ENCODE measurements at places on chromosomes 6 and 20.

- DNase-seq, result no peak
Measured at GRCh38 chr6:81999270-81999669, 246.8 kb upstream of the TENT5A start.

DNA sequence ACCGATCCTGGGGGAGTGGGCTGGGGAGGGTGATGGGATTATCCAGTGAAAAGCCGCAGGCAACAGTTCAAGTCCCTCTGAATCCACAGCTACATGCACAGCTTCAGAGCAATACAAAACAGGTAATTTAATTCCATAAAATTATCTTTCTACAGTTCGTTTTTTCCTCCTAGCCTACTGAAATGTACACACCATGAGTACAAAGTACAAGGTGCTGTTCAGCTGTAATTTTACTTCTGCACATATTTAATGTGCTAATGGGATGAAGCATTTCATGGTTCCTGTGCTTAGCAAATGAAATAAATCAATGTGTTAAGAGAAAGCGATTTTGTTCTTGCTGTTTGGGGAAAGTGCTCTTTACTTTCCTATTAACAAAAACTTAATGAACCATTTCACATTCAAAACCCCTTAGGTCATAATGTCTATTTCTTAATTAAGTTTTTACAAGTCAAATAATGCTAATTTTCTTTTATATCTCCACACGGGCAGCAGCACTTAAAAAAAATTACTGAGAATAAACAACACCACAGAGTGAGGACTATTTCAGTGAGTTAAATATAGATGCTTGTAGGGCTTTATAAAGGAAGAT, 71.8 kb downstream of the INSM1 start:
- DNase-seq, result no peak

GRCh38 chr6:55180258-55180657, 5.9 kb downstream of the HCRTR2 start:
- DNase-seq, result no peak

DNA sequence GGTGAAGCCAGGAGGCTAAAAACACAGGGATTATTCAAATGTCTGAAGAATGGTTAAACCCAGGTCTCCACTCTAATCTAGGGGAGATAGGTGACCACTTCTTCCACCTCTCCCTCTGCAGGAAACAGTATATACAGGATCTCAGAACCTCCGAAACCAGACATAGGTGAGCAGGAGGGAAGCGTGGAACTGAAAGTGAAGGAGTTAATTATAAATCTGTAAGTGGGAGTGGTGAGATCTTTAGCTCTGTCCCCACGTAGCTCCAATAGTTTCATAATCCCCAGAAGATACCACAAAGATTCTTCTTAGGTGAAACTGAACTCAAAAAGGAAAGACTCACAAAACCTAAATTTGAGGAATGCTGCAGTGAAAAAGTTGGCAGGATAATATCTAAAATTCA, 76.8 kb downstream of the THEMIS start:
- no peak for DNase-seq

- no peak for DNase-seq
Measured at GRCh38 chr6:16752206-16752866, 8.9 kb downstream of the ATXN1 start.

GRCh38 chr6:29887819-29888776, 54.2 kb upstream of the HLA-A start:
- DNase-seq, result no peak

- no peak for DNase-seq
Measured at GRCh38 chr6:11275598-11275997, 43.1 kb upstream of the NEDD9 start.

DNA sequence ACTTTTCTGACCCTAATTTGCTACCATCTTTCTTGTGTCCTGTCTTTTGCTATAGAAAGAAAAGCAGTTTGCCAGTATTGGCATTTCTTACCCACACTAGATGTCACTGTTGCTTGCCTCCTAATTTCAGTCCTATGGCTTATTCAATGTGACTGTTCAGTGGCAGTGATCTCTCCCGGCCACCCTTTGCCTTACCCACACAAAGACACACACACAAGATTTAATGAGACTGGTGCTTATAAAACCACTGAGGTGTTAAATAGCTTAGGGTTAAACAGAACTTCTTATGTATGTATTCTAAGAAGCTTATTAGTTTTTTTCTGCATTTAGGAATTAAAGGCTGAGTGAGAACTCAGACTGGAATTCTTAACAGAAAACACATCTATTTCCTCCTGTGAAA, 233.6 kb upstream of the ASCC3 start:
- peak; percentile 35 for DNase-seq

DNA sequence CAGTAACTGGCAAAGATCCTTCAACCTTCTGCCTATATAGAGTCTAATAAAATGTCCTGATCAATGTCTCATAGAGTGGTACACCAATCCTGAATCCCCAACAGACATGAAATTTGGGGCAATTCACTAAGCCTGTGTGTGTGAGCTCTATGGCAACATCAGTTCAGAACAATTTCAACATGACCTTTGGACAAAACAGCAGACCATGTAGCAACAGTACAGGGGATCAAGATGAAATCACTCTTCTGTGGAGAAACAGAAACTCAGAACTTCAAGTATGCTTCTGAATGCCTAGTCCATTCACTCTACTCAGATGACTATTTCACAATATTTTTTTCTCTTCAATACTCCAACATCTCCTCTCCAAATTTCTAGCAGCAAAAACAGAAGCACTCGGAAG, 49.1 kb upstream of the OPRM1 start:
- no peak for DNase-seq

GRCh38 chr6:73073238-73073637, 152.1 kb downstream of the KHDC1L start:
- no peak for DNase-seq

- DNase-seq, result no peak
Measured at GRCh38 chr6:35191889-35192288, 21.9 kb upstream of the SCUBE3 start.

DNA sequence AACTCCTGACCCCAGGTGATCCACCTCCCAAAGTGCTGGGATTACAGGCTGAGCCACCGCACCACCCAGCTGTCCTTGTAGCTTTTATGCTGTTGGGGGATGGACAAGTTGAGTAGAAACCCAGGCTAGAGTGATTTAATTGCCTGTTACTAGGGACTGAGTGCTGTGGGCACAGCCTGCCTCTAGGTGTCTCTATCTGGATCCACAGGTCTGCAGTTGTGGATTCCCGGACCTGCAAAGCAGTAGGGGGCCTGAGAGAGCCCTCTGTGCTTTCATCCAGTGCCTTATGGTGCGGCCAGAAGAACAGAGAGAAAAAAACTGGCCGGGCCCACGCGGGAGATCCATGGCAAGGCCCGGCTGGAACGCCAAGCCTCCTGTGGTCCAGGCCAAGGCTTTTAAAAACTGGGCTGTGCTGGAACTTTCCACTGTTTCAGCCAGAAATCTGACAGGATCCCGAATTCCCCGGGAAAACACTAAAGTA, 5.2 kb downstream of the SIRPA start:
- no peak for DNase-seq

DNA sequence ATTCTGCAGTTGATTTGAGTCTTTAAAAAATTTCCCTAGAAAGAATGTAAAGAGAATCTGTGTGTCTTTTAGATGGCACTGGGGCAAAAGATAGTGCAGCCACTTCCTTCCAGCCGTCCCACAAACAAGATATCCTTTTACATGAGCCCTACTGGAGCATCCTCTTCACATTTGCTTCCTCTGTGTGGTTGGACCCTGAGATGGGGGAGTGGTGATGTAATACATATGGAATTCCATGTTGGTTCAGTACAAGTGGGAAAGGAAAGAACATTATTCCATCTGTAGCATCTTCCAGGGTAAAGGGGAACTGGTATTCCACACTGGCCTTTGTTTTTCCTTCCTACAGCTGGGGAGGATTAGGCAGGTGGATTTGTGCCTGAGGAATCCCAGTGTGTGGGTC, 78.9 kb upstream of the ISM1 start:
- DNase-seq, result no peak

DNA sequence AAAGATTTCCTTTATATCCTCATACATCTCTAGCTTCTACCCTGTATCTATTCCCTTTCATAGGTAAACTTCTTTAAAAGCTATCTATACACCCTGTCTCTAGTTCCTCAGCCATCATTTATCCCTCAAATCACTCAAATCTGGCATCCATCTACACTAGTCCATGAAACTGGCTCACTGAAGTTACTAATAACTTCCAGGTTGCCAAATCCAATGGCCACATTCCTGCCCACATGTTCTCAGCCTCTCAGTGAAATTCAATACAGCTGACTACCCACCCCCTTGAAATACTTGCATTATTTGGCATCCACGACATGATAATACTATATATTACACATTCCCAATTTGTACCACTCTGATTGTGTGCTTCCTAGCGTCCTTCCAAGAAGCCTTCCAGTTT, 8.7 kb downstream of the REPS1 start:
- DNase-seq, result no peak

DNA sequence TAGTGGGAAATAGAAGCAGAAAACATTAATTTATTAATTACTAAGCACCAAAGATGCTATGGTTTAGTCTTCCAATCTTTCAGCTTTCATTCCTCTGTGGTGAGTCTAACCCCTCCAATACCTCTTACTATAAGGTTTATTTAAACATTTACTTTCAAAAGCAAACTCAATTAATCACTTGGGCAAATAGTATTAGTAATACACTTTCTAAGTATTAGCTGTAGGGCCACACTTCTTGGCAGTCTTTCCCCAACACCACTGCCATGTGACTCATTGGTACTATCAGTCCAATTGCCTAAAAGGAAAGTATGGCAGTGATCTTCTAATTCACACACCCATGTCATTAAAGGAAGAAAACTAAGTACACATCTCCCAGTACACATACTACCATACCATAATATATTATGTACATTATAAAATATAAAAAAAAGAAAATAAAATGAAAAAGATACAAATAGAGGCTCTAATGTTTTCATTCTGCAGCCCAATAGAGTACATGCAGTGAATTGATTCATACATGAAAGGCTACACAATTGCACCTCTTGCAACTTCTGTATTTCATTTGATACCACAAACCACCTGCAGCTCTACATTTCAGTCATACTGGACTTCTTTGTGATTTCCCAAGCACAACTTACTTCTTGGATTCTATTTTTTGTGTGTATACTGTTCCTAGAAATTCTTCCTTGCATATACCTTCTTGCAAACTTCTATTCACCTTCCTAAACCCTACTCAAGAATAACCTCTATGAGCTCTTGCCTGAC, 218.6 kb downstream of the PKHD1 start:
- DNase-seq, result no peak

GRCh38 chr6:125117818-125118217, 35.8 kb upstream of the TPD52L1 start:
- DNase-seq, result no peak

GRCh38 chr6:144619966-144620365, 334.8 kb downstream of the UTRN start:
- no peak for DNase-seq

GRCh38 chr20:6053776-6054688, at the start of gene LRRN4:
Gene LRRN4 (minus strand): TSS chr20:6054060. CDS start chr20:6052799, 1,261 bp downstream.
- DNase-seq, result peak; percentile 92

GRCh38 chr6:139903411-139904157, 529.1 kb upstream of the CITED2 start:
- no peak for DNase-seq

DNA sequence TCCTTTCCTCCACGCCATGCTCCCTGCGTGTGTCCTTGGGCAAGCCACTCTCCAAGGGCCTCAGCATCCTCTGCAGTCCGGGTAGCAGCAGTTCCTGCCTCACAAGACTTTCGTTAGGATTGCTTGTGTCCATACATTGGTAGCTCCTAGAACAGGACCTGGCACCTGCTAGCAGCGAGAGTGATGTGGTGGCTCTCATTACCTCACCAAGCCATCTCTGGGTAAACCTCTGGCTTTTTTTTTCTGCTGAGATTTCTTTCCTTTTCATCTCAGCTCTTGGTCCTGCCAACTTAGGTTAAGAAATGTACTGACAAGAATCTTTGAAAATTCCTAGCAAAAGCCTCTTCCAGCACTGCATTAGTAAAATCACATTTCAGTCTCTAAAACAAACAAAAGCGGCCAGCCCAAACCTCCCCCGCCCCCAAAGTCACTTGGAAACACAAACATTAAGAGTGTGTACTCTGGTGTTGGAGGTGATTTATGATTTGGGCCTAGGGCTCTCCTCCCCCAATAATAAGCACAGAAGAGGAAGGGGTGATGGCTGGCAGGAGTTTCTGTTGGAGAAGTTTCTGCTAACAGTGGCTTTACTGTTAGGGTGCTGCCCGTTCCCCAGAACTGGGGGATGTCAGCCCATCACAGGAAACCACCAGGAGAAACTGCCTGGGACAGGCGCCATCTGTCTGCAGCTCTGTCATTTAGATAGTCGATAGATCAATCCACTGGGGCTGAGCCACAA, 199.2 kb downstream of the CD83 start:
- DNase-seq, result no peak

GRCh38 chr6:48123601-48124000, 12.6 kb upstream of the PTCHD4 start:
- DNase-seq, result no peak

DNA sequence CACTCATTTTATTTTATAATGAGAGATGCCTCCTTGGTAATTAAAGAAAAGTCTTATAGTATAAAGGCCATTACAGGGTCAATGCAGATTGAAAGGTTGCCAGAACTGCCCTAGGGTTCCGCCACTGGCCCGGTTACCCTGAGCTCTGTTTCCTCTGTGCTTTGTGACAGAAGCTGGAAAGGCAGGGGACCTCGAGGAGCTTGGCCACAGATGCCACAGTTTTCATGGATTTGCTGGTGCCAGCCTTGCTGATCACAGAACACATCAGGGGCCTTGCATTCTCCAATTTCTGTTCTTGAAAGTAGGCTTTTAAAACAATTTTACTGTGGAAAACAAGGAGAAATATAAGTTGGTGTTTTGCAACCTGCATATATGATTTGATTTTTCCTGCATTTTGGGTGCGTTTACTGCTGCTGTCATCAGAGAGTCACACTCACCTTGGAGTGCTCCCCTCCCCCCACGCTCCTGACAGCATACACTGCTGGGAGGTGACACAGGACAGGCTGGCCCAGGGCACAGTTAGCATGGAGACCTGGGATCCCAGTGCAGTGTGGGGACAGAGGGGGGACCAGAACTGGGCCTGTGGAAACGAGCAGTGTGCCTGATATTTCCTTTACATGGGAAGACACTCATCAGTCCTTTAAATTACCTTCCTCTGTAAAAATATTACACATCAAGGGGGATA, 142.8 kb downstream of the CFAP61 start:
- DNase-seq, result no peak

DNA sequence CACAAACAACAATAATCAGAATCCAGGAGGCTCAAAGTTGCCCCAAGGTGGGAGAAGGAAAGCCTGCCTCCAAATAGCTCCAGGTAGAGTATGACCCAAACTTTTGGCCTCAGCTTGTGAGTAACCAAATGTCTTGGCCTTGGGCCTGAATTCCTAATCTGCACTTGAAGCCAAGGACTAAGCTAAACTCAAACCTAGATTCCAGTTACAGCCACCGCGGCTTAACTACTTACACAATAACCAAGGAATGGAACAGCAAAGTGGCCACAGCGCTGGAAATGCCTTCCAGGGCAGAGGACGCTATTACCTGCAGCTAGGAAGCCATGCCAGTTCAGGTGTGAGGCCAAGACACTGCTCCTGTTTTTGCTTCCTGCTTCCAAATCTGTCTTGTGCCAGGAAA, 4.6 kb downstream of the NINL start:
- no peak for DNase-seq

- DNase-seq, result no peak
Measured at GRCh38 chr6:28353981-28354676, 4.4 kb downstream of the ZKSCAN3 start.

Measured in NCI-H187 treated with DMSO at 0.1 percent for 48 hours (cell line).